ENCODE measurements at places on chromosomes 3 and 15.

GRCh38 chr3:12933901-12934300 is 92.5 kb upstream of the RPL32 start:
- no peak for DNase-seq

DNA sequence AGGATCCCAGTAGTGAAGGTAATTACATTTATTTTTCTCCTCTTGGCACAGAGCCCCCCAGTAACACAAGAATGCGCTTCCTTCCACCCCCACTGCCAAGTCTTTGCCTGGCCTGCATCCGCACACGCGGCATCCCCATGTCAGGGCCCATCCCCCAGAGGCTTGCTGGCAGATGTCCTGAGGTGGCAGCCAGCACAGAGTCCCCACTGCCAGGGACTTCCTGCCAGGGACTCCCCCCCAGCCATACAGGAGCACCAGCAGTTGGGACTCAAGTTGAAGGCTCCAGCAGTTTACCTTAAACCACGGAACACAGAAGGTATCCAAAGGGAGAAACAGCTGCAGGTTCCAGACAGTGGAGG is 41.0 kb downstream of the MEGF11 start:
- DNase-seq: no peak

DNA sequence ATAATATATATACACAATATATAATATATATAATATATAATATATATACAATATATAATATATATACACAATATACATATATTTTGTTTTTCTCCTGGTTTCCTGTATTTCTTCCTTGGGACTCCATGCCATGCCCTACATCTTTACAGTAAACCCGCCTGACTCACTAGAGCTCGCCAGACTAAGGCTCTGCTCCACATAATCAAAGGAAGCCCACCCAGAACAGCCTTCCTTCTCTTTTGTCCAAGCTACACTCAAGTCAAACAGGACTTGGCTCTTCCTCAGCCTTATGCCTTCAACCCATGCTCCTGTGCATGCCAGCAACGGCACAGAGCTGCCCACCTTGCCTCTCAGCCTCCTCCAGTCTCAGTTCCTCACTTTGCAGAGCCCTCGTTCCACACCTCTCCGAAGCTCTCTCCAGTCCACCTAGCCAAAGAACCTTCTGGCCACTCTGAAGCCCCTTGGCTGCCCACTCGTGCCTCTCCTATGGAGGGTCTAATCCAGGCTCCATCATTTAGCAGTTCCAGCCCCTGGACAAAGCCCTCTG is 109.1 kb downstream of the RFTN1 start:
- DNase-seq: no peak

GRCh38 chr3:118055381-118055780 is 979.3 kb downstream of the IGSF11 start:
- DNase-seq: no peak

- DNase-seq: no peak
Observed at GRCh38 chr3:179806177-179806576, 153.3 kb downstream of the USP13 start.

DNA sequence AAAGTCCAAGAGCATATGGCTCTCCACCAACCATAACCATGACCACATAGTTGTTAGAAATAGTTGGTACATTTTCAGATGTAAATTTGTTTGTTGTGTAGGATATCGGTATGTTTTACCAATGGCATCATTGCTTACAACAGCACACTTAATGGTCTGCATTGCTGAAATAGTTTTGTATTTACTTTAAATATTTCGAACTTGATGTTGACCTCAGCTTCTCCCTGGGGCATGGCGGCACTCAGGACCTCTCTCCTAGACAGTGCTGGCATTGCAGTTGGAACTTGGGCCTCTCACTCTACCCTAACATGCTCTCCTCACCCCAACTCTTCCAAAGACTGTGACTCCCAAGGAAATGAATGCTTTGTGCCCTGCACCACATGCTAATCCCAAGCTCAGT is 5.0 kb downstream of the SLC22A13 start:
- no peak for DNase-seq

- no peak for DNase-seq
Observed at GRCh38 chr3:159536876-159537275, 451.8 kb upstream of the IL12A start.

DNA sequence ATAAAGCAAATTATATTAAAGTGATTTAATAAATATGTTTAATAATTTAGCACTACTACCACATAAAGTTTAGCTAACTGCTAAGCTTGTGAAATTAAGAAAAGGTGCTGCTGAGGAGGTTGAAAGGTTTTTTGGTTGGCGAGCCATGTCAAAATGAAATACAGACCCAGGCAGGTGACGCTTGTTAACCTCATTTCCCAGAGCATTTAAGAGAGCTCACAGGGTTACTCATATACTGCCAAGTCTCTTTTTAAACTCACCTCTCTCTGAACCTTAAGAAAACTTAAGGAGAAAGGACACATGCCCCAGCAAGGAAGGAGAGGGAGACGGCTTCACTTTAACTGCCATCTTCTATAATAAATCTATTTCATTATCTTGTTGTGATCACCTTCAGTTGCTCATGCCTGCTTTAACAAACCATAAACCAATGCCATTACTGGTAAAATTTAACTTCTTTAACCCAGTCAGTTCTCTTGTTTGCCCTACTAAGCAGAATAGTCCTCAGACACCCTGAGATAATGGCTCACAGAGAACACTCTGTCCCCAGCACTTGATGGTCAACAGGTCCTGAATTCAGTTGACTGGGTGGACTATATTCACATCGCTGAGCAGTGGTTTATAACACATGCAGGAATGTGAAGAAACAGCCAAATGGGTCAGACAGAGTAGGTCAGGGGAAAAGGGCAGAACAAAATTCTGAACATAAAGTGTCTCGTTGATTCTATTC is 540.1 kb downstream of the UNC13C start:
- DNase-seq: no peak

DNA sequence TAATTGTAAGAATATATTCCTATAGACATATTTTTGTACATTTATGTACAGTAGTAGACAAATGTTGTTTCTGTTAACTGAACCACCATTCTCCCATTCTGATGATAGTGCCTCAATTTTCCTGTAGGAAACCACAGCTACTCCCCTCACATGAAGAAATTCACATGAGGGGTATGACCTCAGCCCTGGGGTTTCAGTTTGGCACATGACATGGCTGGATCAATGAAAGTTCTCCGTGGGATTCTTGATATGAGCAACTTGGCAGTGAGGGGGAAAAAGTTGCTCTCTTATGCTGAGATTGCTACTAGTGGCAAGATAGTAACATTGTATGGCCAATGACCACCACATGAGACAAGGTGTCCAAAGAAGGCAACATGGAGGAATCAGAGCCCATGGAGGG is 1090.3 kb upstream of the CFAP20DC start:
- no peak for DNase-seq

DNA sequence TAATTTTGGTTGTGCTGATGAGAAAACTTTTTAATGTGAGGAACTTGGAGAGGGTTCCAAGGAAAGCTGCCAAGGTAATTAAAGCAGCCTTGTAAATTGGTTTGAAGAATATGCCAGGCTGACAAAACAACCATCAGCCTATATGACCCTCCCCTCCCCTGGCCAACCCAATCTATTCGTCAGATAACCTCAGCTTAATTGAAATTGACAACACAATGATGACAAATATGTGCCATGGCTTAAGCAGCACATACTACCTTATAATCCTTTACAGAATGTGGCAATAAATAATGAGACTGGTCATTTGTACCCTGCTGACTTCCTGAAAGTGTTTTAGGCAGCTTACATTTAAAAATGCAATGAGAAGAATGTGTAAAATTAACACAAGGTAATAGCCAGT is 118.2 kb downstream of the EFHB start:
- no peak for DNase-seq

DNA sequence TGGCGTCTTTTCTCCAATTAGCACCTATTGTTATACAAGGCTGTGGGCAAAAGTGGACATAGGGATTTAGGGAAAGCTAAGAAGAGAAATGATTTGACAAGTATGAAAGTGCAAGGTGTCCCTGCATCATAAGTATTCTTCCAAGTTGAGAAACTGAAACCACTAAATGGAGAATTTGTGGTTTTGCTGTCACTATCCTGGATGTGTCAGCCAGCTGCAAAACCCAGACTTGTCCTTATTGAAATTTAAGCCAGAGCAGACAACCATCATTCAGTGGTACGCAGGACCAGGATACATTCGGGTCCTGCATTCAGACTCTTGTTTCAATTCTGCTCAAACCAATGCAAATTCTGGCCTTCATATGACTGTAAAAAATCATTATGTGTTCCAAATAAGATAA is 384.8 kb upstream of the TGFBR2 start:
- no peak for DNase-seq

GRCh38 chr3:86923071-86923491 is 67.9 kb downstream of the VGLL3 start:
- DNase-seq: no peak

GRCh38 chr15:69140306-69140705 is 20.1 kb upstream of the GLCE start:
- DNase-seq: no peak

GRCh38 chr3:154898443-154898842 is 181.7 kb upstream of the MME start:
- DNase-seq: no peak

- no peak for DNase-seq
Observed at GRCh38 chr15:69854521-69855181, 243.1 kb downstream of the TLE3 start.

DNA sequence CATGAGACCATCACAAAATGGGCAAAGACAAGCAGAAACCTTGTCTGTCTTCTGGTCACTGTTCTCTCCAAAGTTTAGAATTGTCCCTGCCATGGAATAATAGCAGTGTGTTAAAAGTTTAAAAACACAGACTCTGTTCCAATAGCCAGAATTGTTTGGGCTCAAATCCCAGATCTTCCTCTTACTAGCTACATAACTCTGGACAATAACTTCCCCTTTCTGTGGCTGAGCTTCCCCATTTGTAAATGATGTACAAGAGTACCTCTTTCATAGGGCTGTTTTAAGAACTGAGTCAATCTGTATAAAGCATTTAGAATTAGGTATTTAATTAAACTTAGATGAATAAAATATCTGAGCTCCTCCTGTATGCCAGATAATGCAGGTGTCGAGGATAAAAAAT is 623.0 kb downstream of the NTRK3 start:
- no peak for DNase-seq

GRCh38 chr15:69604072-69604411 is 151.4 kb downstream of the RPLP1 start:
- no peak for DNase-seq

DNA sequence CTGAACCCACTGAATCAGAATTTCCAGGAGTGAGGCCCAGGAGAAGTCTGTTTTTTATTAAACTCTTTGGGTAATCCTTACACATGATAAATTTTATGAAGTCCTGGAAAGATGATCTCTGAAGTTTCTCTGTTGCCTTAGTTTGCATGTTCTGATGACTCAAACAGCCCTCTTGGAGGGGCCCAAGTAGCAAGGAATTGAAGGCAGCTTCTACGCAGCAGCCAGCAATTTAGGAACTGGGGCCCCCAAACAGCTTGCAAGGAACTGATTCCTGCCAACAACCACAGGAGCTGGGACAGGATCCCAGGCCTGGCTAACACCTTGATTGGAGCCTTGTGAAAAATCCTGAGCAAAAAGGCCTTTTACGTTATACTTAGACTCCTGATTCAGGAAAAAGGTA is 5.4 kb upstream of the ACP3 start:
- no peak for DNase-seq

DNA sequence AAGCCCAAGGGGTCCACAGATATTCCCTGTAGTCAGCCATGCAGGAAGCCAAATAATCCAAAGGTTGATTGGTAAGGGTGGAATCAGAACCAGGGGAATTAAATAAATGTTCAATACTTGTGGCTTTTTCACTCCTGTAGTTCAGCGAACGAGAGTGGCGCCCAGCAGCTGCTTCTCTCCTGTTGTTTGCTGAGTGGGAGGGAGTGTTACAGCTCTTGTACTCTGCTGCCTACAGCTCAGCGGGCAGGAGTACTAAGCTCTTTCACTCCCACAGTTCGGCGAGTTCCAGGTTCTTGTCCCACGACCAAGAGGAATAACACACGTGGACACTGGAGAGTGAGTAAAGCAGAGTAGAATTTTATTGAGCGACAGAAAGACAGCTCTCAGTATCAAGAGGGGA is 105.9 kb downstream of the MOBP start:
- no peak for DNase-seq

DNA sequence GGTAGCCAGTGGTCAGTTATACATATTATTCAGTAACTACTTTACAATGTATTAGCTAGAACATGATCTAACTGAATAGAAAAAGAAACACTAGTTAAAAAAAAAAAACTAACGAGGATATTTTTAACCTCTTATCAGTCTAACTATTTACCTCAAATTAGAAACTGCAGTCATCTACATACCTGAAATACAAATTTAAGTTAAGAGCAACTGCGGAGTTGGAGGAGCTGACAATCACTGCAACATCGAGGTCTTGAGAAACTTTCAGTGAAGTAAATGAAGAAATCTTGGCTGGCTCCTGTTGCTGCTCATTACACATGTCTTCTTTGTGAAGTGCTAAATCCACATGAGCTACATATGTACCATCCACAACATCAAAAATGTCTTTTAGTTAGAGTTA is 6.5 kb downstream of the SPG11 start:
- no peak for DNase-seq

- DNase-seq: no peak
Observed at GRCh38 chr3:187900993-187901755, 155.9 kb upstream of the BCL6 start.

GRCh38 chr3:49647741-49648140 is 26.4 kb upstream of the APEH start:
- DNase-seq: no peak

DNA sequence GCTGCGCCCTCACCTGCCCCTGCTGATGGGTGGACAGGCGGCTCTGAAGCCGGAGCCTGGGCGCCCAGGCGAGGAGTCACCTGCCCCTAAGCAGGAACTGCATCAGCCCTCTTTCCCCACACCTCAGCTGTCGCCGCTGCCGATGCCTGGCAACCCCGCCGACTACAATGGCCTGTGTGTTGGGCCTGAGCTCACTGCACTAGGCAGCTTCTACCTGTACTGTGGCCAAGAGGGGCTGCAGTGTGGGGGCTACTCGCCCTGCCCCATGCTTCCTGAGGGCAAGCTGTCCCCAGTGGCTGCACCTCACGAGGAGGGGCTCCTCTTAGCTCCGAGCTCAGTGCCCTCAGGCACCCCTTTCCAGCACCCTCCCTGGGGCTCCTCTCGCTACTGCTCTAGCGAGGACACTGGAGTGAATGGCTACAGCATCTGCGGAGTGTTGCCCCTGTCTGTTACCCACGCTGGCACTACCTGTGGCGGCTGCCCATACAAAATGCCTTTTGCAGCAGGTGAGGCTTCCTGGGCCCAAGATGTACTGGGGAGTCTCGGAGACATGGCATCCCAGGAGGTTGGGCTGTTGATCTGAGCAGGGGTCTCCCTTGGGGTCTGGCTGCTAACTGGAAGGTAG is 11.3 kb upstream of the CHST14 start:
- no peak for DNase-seq

DNA sequence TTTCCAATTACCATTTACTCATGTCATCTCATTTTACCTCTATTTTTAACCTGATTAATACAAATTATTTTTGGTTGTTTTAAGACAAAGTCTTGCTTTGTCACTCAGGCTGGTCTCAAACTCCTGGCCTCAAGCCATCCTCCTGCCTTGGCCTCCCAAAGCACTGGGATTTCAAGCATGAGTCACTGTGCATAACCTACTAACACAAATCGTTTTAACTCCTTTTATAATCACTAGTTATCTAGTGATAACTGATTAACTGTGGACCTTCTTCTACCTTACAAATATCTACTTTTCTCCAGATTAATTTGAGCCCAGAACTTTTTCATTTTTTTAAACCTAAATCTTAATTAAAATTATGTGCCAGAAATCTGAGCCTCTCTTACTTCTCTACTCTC is 4.6 kb downstream of the ATP13A3 start:
- DNase-seq: no peak

- no peak for DNase-seq
Observed at GRCh38 chr15:55742927-55743728, at the start of gene PRTG. TSS of gene PRTG (minus strand) at chr15:55743152. CDS start at chr15:55742931, 221 bp downstream.
